ENCODE measurements at places on chromosomes 6 and 20.

GRCh38 chr6:86934365-86934764 is 3.0 kb upstream of the HTR1E start:
- DNase-seq: no peak

- DNase-seq: no peak
Measured at GRCh38 chr6:30463242-30463641, 26.1 kb upstream of the HLA-E start.

DNA sequence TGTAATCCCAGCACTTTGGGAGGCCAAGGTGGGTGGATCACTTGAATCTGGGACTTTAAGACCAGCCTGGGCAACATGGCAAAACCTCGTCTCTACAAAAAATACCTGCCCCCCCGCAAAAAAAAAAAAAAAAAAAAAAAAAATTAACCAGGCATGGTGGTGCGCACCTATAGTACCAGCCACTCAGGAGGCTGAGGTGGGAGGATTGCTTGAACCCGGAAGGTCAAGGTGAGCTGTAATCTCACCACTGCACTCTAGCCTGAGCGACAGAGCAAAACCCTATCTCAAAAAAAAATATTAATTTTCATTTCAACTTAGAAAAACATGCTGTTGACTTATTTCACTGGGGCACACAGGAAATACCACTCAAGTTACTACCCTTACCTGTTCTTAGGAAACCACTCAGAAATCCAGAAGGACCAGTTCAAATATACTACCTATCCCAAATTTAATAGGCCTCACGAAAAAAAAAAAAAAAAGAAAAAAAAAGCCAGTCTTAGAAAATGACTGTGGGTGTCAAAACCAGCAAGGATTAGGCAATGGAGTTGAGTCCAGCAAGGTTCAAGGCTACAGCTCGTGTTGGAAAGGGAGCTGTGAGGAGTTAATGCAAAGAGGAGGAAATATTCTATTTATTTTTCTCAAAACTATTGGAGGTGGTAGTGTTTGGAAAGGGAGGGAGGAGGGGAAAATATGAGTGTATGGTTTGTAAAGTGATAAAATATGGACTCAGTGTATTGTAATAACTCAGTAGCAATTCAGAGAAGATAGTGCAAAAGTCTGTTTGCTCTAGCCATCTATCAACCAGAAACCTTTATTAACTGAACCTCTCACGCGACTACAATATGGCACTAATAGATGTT is 33.9 kb upstream of the PIM1 start:
- no peak for DNase-seq

- no peak for DNase-seq
Measured at GRCh38 chr20:22288957-22289356, 295.4 kb downstream of the FOXA2 start.

DNA sequence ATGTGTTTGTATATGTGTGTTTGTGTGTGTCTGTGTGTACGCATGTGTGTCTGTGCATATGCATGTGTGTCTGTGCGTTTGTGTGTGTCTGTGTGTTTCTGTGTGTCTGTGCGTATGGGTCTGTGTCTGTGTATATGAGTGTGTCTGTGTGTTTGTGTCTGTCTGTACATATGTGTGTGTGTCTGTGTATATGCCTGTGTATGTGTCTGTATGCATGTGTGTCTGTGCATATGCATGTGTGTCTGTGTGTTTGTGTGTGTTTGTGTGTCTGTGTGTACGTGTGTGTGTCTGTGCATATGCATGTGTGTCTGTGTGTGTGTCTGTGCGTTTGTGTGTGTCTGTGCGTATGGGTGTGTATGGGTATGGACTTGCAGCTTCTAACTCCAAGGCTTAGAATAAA is 174.0 kb upstream of the NOX3 start:
- no peak for DNase-seq

DNA sequence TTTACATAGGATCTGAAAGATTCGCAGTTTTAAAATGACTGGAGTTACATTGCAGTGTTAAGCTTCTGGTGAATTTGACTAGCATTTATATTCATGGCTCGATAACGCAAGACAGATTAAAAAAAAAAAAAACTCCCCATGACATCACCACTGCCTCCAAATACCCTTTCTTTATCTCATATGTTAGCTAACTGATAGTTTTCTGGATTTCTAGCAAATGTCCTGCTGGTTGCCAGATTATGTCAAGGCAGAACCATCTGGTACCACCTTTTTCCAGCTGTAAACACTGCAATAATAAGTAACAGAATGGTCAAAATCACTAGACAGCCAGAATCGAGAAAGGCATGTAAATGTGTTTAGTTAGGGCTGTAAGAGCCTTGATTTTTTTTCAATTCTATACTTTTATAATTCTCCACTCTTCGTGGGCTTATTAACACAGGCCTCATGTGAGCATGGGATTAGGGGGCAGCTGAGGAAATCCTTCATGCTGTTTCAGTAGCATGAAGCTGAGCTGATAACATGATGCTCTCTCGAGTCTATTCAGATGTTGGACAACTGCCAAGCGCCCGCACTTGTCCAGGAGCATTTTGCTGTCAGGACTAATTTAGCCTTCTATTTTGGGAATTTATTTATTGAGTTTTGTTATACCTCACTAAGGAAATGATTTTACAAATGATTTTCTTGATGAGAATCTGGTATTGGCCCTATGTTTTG is 166.0 kb upstream of the SCGN start:
- no peak for DNase-seq

DNA sequence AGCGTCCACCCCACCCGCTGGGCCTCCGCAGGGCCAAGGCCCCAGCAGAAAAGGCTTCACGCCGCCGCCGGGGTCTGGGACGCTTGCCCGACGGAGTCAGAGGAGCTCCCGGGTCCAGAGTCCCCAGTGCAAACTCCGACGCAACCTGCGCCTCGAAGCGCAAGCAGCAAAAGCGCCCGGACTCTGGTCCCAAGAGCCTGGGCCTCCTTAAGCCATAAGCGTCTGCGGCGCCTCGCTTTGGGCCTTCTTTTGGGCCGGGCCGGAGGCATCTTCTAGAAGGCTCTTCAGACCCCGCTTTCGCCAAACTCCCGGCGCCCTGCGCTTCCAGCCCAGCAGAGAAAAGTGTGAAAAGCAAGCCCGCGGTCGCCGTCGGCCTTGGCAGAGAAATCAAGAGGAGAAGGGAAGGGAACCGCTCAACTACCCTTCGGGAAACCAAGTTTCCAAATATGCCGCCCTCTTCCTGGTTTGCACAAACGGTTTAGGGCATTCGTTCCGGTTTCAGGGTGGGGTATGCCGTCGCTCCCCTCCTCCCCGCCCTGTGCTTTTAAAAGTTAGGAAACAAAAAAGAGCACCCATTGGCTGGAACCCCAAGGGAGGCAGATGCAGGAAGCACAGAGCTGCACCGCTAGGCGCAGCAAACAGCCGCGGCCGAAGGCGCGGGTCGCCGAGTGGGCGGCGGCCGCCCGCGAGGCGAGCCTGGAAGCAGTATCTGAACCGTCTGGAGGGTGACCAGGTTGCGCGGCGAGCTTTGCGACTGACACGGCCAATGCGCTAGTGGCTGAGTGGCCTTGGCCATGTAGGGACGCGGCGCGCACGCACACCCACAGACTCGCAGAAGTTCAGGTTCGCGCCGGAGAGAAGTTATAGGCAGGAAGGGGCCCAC is 1.2 kb downstream of the TBX18 start:
- DNase-seq: no peak

GRCh38 chr20:24504331-24505285 is 35.2 kb downstream of the SYNDIG1 start:
- no peak for DNase-seq

- DNase-seq: no peak
Measured at GRCh38 chr6:31049518-31049917, 39.2 kb downstream of the MUC22 start.

GRCh38 chr20:15058841-15059240 is 721.4 kb upstream of the FLRT3 start:
- no peak for DNase-seq

DNA sequence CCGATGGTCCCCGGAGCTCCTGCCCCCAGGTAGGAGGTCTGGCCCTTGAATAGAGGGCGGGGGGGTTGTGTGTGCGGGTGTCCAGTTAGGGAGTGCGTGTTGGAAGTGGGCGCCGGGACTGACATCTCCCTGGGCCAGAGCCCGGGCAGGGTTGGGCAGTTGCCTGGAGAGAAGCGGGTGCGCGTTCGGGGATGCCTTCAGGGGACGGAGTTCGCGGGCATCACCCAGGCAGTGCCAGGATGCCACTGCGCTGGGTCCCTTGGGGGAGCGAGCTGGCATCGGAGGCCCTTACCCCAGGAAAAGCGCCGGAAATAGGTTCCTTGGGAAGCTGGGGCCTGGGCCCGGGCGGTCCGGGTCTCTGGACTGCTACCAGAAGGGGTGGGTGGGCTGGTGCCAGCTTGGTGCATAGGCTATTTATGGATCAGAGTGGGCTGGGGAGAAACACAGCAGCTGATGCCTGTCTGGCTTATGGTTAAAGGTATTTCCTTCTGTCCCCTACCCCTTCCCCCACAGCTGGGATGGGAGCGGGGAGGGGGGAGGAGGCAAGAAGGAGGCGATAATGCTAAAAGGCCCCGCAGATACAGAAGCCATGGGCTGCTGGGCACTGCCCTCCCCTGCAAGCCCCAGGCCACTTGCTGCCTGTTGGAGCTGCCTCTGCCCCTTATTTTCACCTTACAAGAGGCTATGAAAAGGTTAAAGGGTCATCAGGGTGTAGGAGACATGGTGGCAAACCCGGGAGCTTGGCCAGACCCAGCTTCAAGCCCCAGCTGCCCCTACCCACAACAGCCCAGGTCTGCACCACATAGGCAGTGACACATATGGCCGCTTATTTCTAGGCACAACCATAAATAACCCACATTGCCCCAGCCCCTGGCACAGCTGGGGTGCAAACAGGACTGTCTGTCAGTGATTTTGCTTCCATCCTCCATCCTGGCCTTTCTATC is 638 bp downstream of the PACSIN1 start:
- no peak for DNase-seq

DNA sequence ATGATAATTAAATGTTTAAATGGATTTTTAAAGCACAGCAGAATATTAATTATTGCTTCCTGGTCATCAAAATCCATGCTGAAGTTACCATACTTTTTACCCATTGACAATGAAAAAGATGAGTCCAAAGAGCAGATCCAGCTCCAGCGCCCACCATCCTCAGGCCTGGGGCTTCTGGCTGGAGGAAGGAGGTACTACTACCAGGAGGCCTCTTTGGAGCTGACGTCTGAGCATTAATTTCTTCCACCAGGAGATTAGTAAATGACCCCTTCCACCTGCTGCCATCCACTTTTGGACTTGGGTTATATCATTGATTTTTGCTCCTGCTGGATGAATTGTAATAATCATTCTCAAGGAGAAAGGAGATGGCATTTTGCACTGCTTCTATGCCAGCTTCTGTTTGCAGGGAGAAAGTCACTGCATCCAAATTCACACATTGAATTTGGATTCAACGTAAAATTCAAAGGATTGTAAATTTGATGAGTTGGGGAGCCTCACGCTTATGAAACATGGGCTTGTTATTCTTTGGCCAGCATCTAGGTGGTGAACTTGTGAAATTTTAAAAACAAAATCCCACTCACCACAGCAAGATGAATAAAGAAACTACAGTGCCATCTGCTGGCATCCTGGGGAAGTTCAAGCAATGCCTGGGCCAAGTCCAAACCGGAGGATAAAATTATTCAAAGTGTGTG is 121.8 kb downstream of the SASH1 start:
- peak; percentile 51 for DNase-seq

DNA sequence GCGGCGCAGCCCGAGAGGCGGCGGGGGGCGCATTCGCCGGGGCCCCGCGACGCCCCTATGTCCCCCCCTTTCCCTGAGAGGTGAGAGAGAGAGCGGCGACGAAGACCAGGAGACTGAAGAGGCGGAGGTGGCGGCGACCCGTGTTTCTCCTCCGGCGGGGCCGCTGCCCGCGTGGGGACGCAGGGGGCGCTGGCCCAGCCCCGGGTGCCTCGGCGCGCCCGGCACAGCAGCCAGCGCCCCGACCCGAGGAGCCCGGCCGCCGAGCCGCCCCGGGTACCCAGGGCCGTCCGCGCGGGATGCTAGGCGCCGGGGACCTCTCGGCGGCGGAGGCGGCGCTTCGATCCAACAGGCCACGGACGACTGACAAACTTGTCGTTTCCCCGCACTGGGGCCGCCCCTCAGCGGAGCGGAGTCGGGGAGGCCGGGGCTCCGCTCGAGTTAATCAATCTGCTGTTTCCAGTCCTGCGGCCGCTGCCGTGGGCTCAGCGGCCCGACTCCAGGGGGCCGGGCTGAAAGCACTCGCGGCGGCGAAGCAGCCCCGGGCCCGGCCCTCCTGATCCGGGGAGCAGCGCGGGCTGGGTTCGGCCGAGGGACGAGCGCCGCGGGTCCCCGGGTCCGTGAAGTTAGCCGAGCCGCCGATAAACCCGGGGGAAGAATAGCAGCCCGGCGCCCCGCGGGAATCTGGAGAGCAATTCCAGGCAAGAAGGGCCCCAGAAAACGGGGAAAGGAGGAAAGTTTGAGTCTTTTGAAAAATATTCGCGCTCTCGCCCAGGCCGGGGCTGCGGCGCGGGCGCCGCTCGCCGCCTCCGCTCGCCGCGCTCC is 631 bp downstream of the MDGA1 start:
- DNase-seq: peak; percentile 44

DNA sequence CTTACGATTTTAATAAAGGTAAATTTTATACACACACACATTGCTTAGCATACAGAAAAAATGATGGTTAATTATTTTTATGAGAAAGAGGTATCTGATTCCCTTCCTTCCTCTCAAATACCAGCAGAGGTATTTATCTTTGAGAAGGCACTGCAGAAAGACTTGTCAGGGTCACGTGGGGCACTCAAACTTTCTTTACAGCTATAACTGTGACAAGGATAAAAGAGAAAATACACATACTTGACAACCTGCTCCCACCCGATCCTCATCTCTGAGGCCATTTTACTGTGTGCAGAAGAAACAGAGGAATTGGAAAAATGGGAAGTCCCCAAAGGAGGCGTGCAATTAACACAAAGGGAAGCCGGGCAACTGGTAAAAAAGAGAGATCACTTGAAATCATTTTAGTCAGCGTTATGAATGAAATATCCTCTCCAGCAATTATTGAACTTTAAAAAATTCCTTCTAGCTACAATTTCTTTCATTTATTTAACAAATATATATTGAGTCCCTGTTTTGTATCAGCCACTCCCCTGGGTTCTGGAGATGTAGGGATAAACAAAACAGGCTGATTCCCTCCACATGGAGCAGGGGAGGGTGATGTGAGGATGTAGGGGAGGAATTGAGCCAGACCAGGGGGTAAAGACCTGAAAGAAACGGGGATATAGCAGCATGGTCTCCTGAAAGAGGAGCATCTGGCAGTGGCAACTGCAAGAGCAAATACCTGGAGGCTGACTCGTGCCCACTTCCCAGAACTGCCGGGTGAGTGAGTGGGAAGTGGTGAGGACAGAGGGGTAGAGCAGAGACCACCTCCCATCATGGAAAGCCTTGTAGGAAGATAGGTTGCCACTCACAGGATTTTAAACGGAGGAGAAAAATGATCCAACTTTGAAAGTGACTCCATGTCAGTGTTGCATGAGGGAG is 510.3 kb downstream of the KIF16B start:
- no peak for DNase-seq

DNA sequence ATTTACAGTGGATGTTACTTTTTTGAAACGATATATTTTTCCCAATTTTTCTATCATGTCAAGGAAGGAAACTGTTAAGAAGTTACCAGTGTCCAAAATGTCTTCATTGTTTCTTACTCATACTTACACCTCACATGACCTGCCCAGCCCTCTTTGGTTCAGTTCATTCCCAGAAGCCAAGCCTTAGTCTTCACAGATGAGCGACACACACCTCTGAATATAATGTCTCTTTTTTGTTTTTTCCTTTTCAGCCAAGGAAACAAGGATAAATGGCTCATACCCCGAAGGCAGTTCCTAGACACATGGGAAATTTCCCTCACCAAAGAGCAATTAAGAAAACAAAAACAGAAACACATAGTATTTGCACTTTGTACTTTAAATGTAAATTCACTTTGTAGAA is 225.2 kb downstream of the SMOC2 start:
- DNase-seq: no peak

Measured in CD4-positive, alpha-beta T cell treated with Interleukin-21 for 1 hour (primary cell).